ENCODE measurements at places on chromosomes 7 and 10.

- DNase-seq: no peak
Measured at GRCh38 chr7:12949060-12949931, 261.9 kb downstream of the ARL4A start.

DNA sequence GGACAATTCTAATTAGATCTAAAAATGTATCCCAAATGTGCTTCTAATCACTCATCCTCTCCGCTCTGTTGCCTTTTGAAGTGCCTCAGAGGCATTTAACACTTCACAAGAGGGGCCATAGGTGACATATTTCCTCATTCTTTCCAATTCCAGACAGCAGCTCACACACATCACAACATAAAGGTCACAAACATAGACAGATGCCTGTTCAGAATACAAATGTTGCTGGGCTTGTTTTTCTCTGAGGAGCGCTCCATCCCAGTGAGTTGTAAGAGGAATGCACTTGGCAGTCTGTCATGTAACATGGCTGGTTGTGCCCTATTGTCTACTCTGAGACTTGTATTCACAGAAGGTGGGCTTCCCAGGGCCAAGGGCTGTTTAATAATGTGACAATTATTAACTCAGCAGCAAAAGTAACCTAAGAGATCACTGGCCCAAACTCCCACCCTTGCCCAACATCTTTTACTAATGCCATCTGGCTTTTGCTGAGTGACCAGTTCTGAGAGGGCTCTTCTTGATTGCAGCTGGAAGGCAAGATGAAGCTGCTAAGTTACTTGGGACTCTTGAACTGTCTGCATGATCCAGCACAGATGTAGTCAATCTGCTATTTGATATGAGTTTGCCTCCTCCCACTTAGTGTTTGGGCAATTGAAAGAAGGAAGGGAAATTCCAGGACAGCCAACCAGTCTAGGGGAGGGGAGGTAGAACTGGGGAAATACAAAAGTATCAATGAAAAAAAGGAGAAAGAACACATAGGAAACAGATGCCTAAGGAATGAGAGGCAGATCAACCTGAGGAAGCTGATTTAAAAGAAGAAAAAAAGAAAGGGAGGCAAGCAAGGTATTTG, 13.6 kb downstream of the PON2 start:
- DNase-seq: no peak

- no peak for DNase-seq
Measured at GRCh38 chr7:154598864-154599263, 404.1 kb downstream of the PAXIP1 start.

DNA sequence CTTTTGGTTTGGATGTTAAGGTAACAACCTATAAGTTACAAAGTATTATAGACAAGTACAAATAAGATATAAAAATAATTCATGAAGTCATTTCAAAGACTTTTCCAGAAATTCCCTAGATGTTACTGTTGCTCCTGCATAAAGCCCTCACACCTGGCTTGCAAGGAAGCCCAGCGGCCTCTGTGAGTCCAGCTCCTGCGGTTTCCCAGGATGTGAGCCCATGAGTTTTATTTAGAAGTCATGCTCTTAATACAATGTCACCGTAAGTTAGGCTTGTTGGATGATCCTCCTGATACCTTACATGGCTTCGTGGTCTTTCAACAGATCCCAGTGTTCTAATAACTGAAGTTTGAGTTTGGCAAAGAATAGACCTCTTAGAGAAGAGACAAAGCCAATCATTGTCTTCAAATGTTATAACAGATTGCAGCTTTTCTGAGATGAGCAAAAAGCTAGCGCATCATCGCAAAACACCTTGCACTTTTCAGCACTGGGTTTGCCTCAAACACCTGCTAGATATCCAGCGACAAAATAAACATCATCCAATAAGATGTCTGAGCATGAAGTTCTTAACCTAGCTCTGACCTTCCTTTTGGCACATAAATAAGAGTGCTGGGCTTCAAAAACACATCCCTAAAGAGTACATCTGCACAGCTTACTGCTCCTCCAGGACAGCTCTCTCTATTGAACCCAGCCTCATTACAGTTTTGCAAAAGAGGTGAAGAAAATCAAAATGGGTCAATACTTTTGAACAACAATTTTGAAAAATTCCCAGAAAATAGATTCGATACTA, 3.6 kb downstream of the FAM171A1 start:
- DNase-seq: no peak

GRCh38 chr10:73922864-73923133, 11.9 kb downstream of the PLAU start:
- no peak for DNase-seq

- no peak for DNase-seq
Measured at GRCh38 chr10:30751678-30752331, 122.3 kb upstream of the LYZL2 start.

GRCh38 chr10:5628451-5629302, 37.7 kb downstream of the ASB13 start:
- DNase-seq: no peak

GRCh38 chr7:16419859-16420258, 1.5 kb downstream of the CRPPA start:
- DNase-seq: no peak

- no peak for DNase-seq
Measured at GRCh38 chr7:26378016-26378415, 86.4 kb downstream of the SNX10 start.

GRCh38 chr7:30835396-30835915, 64.2 kb downstream of the MINDY4 start:
- no peak for DNase-seq

DNA sequence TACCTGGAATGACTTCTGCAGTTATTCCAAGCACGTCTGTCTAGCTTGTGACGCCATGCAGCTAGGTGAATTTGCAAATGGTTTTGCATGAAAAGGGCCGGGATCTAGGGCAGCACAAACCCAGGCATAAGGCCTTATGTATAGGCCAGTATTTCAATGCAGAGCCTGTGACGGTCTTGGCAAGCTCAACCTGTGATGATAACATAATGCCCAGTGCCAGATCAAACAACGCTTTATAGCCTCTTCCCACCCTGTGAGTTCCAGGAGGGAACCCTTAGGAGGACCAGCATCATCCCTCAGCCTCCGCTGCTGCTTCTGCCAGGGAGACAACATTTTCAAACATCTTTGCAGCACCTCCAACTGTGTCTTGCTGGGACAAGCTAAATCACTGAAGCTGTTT, 390.7 kb downstream of the INHBA start:
- DNase-seq: no peak

DNA sequence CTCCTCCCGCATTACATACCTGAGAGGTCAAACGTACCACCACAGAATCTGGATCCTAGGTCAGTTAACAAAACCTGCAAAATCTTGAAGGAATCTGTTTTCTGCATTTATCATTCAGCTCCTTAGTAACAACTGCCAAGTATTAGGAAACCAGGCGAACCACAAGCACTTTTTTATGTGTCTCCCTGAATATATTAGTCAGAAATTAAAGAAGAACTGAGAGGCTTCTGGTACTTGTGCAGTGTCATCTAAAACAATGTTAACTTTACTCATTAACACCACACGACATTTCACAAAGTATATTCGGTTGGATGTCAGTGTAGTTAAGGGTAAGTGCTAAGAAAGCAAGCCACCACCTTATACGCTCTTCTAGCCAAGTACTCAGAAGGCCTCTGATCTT, 2.5 kb downstream of the CCDC6 start:
- DNase-seq: no peak

GRCh38 chr10:52436664-52437063, 122.6 kb downstream of the DKK1 start:
- no peak for DNase-seq

DNA sequence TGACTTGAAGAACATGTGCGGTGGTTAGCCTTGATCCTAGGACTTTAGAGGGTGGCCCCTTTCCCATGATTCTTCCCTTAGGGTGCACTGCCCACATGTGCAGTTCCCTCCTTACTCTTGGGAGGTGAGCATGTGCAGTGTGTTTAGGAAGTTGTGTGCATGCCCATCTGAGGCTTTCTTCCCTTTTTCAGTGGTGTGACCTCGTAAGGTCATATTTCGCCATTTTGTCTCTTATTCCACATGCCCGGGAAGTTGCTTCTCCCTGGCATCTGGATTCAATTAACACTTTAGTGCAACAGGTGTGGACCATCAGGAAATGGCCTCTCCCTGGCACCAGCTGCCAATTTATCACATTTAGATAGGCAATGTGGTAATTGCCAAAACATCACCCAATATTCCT, 380.6 kb upstream of the VSTM2A start:
- DNase-seq: no peak
